ENCODE measurements at places on chromosomes 1 and 21. TPM values are rescaled to one million over a fixed set of nuclear protein-coding genes. Genes with fewer than 3 reads are reported as not detected.

GRCh38 chr1:33573661-33574060 lies 101.2 kb downstream of the ZSCAN20 start:
- no peak for DNase-seq

IFFO2 gene
- total RNA-seq, result 107 TPM

- no peak for DNase-seq
Measured at GRCh38 chr1:33561576-33561975, 89.1 kb downstream of the ZSCAN20 start.

- DNase-seq, result no peak
Measured at GRCh38 chr1:63721531-63722189, 52.2 kb upstream of the ROR1 start.

ASTN1 gene
- total RNA-seq, result 7.7 TPM

GRCh38 chr1:46128344-46128743 lies 4.1 kb downstream of the PIK3R3 start:
- DNase-seq, result no peak

THEM5 gene
- not detected for total RNA-seq

LCE2B gene
- total RNA-seq, result not detected

DYNLT5 gene
- total RNA-seq, result 1.4 TPM

AMPD1 gene
- not detected for total RNA-seq
